ENCODE measurements at places on chromosomes 3 and 15.

GRCh38 chr15:64284042-64284441 is 71.9 kb downstream of the CSNK1G1 start:
- no peak for DNase-seq

DNA sequence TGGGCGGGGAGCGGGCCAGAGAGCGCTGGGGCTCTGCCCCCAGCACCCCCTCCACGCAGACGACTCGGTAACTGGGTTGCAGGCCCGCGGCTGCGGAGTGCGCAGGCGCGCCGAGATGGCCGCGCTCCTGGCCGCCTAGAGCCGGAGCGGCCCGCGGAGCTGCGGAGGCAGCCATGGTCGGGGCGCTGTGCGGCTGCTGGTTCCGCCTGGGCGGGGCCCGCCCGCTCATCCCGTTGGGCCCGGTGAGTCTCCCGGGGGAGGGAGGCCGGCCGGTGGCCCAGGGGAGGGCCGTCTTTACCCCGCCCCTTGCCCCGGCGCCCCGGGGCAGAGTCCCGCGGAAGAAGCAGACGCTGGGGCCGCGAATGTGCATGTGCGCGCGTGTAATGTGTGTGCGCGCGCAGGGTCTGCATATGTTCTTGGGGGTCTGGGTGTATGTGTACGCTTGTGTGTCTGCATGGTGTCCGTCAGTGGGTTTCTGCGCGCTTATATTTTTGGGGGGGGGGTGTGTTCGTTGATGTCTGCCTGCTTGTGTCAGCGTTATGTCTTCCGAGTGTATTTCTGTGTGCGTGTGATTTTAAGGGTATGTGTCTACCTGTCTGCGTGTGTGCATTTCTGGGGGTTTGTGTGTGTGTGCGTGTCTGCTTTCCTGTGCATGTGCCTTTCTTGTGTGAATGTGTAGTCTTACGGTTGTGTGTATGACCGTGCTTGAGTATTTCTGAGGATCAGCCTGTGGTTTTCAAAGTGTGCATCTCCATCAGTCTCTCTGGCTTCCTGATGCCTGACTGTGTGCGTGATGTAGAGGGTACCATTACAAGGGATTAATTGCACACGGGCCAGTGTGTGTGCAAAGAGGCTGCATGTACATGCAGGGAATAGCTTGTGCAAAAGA is at the start of gene ABHD14A:
Gene ABHD14A (plus strand): TSS at position 102 of the 889 bp plus-strand sequence. CDS start 72 bp downstream, at position 174.
- peak; percentile 67 for DNase-seq

GRCh38 chr3:167940241-167940640 is 155.5 kb downstream of the GOLIM4 start:
- no peak for DNase-seq

GRCh38 chr3:13561376-13561775 is 12.5 kb downstream of the FBLN2 start:
- DNase-seq, result no peak

DNA sequence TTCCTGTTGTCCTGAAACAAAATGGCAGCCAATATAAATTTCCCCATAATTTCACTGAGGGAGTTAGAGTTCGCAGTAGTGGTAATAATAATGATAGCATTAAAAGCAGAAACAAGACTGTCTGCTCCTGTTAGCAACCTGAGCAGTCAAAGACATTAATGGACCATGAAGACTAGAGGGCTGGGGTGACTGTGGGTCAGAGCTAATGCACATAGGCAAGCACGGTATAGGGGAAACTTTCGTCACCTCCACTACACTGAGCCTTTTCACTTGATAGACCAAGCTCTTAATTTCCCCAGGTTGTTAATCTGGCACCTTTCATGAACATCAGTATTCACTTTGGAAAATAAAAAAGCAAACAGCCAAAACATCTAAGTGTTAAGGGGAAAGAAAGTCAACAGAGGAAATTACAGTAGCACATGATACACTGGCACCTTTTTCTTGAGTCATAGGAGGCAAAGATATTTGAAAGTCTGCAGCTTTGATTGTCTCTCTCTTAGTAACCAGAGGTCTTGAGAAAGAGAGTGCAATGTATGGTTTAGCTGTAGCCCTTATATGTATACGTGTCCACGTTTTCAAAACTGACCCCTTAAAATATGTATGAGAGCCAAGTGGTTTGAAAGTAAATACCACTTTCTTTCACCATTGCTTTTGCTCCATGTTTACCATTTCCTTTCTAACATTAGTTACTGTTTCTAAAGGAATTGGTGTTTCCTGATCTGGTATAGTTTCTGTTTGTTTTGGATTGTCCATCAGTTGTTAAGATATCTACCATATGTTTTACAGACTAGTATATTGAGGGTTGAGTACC is 104.8 kb downstream of the FILIP1L start:
- DNase-seq, result no peak

DNA sequence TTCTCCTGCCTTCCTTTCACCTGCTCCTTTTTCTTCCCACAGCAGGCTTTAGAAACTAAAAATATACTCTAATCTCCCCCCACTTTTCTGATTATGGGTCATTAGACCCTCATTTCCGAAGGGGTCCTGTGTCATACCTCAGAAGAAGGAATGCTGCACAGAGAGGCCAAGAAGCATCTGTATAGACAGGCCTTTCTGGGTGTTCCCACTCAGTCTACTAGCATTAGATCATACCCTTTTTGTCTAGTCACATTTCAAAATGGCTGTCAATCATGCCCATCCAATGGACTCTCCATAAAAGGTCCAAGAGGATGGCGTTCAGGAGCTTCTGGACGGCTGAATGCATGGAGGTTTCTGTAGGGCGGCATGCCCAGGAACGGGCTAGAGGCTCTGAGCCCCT is 192.2 kb downstream of the SUCLG2 start:
- no peak for DNase-seq

DNA sequence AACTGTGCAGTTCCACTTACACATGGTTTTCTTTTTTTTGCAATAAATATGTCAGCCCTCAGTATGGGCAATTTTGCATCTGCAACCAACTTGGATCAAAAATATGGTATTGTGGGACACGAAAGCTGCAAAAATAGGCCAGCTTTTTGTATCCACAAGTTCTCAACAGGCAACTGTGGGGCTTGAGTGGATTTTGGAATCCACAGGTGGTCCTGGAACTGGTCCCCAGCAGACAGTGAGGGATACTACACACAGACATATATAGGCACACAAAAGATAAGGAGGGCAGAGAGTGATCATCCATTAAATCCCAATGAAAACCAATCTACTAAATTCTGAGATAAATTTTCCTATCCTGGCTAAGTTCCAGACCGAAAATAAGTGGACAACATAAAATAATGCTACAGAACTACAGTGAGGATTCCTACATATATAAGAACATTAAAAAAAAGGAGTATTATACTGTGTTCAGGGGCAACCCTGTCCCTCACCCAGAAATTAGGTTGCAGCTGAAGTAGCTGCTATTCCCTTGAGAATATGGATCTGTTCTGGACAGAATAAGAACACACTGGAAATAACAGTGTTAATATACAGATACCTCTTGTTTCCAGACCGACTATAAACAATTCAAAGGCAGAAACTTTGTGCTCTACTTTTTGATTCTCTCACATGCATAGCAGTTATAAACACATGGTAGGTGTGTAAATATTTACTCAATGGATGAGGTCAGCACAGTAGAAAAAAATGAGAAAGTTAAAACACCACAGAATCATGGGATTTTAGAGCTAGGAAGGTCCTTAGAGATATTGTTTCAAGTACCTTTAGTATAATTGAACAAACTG is 25.4 kb downstream of the DENND4A start:
- DNase-seq, result no peak

GRCh38 chr15:34850121-34850520 is 54.8 kb upstream of the ACTC1 start:
- DNase-seq, result no peak

GRCh38 chr3:23129817-23130216 is 73.3 kb upstream of the UBE2E2 start:
- DNase-seq, result no peak

DNA sequence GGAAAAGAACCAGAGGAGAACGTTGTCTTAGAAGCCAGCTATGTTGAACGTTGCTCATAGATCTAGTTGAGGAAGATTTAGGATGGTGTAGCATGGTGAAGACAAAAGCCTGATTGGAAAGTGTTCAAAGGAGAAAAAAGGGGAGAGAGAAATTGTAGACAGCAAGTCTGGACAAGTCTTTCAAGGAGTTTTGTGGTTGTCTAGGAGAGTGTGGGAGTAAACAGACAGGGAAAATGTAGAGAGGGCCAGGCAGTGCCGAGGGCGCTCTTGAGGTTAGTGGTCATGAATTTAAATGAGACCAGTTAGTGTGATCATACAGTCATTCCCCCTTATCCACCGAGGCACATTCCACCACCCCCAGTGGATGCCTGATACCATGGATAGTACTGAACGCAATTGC is 167.5 kb upstream of the IL12A start:
- no peak for DNase-seq

DNA sequence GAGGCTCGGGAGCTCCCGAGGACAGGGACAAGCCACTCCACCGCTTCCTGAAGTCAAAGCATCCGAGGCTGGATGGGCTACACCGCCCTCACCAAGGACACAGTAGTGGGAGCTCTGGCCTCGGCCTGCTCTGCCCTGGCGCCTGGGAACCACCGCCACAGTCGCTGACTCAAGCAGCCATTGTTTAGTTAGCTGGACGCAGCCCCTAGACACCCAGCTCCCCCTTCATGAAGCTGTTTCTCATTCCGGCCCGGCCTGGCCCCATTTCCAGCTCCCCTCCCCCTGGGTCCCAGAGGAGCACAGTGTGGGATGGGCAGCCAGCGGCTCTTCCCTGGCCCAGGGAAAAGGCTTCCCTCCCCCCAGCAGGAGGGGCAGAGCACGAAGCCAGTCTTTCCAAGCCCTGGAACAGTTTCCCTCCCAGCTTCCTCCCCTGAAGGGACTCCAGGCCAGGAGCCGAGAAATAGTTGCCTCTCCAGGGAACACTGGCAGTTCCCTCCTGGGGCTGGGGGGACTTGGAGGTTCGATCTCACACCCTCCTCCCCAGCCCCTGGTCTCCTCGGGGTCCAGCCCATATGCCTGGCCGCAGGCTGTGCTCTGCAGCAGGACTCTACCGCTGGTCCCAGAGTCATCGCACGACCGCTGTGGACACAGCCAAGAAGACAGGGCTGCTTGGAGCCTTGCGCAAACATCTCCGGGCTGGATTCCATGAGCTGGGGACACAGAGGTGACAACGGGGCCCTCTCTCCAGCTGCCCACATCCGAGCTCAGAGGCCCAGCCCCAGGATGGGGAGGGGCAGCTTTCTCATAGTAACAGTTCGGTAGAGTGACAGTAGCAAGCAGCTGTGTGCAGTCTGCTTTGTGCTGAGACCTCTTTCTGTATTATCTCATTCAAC is 10.0 kb downstream of the PLXND1 start:
- DNase-seq, result peak; percentile 90

- no peak for DNase-seq
Measured at GRCh38 chr3:193775421-193776077, 182.5 kb downstream of the OPA1 start.

DNA sequence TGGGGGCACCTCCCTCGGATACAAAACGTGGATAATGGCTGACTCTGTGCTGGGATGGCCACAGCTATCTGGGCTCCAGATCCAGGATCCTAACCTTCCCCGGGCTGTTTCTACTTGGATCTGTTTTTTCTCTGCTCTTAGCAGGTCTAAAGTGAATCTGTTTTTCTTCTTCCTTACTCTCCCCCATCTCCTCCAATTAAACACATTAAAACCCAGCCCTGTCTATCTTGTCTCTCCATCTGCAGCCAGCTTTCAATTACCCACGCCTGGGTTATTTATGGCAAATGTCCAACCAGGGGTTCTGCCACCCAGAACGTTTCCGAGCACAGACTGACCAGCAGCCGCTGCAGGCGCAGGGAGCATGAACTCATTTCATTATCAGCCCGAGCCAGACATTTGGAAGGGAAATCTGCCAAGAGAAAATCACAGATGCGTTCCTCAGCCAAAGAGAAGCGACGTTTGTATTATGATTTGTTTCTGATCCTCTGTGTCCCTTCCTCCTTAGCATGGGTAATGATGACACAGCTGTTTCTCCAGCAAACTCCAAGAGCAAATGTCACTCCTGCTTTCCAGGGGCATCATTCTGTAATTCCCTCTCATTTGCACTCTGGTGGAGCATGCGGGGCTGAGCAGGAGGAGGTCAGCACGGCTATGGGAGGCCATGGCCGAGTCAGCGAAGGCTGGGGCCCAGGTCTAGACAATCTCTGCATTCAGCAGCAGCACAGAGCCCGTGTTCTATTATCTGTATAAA is 42.0 kb downstream of the UMPS start:
- DNase-seq, result peak; percentile 75

DNA sequence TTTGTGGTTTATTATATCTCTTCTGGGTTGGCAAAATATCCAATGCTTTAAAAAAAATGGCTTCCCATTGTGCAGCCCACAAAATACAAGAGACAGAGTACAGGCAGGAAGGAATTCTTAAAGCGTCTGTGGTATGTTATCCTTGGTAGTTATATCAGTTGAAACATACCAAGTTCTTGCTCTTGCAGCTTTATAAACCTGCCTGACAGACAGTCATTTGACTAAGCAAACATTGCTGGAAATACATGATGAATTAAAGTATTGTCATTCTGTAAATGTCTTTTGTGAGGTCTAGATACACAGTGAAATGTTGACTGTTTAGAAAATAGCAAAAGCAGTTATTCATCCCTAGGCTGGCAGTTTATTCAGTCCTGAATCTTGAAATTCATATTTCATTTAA is 44.8 kb upstream of the MAP3K13 start:
- no peak for DNase-seq

GRCh38 chr15:46607077-46607476 is 972.2 kb downstream of the SQOR start:
- DNase-seq, result no peak

DNA sequence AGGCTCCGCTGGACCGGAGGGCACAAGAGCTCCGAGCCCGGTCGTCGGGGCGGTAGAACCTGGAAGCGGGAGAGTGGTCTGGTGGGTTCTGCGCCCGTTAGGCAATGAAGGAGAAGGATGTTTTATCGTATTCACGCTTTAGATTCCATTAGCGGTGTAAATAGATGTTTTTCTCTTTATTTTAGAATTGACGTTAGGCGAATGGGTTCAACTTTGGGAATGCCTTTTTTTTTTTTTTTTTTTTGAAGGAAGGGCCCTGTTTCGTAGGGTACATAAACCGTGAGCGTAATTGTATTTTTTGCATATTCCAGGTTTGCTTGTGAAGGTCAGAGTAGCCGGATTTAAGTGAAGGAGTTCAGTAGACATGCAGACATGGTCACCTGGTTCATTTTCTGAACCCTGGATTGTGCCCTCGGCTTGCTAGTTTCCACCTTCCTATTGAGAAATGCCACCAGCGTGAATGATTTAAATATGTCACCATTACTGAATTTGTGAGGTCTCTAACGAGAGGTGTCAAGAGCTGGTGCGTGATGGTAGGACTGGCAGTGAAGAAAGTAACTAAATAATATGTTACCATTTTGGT is 808 bp downstream of the RBM6 start:
- no peak for DNase-seq

GRCh38 chr3:66335671-66336070 is 114.9 kb downstream of the SLC25A26 start:
- no peak for DNase-seq

GRCh38 chr15:53378096-53378800 is 381.2 kb downstream of the WDR72 start:
- DNase-seq, result no peak

DNA sequence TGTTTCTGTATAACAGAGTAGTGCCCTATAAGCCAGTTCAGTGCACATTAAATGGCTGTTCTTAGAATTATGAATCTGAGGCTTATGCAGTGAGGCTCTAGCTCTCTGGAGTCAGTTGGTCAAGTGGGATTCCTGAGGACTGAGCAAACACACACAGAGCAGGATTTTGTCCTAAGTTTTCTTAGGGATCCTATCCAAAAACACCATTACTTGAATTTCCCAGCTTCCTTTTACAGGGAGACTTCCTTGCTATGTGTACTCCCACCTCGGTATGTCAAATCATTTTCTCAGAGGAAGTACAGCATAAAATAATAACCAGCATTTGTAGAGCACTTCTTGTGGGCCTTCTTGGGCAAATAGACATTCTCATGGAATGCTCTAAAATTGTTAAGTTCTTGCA is 63.1 kb upstream of the GOLGA6B start:
- no peak for DNase-seq
